GM18507 (cell line): ENCODE measurements at places on chromosomes 1 and 21.

DNA sequence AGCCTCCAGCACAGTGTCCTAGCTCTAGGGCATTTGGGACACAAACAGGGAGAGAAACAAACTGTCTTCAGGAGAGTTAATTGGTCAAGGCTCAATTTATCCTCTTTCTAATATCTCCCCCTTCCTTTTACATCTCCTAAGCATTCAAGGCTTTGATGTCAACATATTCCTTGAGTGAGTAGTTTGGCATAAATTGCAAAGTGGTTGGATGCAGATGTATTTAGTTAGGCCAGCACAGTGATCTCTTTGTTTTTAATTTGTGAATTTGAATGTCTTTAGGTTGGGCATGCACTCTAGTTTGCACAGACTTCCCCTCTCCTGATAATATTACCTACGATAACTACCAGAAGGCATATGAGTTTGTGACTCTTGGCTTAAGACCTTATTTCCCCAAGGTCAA, 12.5 kb upstream of the OLFML2B start:
- DNase-seq = no peak

GRCh38 chr1:57362480-57362879, 61.4 kb downstream of the DAB1 start:
- no peak for DNase-seq

DNA sequence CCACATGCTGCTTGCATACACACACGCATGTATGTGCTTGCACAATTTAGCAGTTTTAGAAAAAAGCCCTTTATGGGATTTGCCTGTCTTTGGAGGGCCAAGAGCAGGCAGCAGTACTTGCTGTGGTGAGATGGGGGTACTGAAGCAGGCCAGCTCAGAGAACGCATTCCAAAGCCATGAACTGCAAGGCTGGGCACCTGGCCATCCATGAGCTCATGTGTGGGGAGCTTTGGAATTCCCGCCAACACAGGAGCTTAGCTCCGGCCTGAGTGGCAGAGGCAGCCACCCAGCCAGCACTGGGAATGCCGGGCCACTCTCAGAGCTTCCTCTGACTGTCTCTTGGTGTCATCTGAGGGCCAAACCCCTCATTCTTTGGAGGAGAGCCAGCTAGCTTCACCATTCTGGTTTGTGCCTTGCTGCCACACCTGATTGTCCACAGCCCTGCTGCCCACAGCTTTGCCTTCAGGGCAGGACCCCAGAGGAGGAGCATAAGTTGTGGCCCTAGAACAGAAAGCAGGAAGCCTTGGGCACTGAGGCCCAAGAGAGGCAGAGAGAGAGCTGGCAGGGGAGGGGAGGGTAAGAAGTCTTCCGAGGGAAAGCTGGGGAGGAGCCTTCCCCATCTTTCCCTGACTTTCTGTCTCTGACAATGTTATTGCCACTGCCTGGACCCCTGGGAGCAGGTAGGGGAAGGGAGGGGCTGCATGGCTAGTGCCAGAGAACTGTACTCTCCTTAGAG, 92.1 kb upstream of the POU3F1 start:
- no peak for DNase-seq

DNA sequence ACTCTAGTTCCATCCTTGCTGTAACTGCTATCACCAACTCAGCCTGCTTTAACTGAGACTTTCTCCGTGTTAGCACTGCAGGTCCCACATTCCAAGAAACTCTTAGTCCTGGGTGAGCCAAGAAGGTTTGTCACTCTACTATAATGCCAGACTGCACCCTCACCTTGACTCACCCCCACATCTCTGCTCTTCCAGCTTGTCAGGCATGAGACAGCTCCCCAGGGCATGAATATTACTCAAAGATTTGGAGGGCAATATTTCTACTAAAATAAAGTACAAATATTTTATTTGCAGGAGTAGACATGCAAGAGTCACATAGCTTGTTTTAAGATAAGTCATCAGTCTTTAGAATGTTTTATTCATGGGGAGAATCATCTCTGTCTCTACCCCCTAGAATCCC, 110.2 kb downstream of the MATN1 start:
- DNase-seq = no peak

DNA sequence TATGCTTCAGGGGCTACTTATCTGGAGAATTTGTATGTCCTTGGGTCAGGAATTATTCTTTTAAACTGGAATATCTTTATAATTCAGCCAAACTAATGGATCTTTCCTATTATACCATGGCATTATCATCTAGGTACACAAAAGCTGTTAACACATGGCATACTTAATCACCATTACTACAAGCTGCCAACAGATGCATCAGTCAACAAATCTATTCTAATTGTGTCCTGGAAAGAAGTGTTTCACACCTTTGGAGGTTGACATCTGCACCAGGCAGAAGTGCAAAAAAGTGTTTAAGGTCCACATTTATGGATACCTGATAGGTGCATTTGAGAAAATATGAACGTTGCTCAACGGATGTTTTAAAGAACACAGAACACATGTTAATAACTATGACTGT, 470.2 kb upstream of the ADGRL2 start:
- DNase-seq = no peak

GRCh38 chr1:22166439-22166838, 23.5 kb upstream of the WNT4 start:
- no peak for DNase-seq

- no peak for DNase-seq
Observed at GRCh38 chr1:205715628-205716027, 34.4 kb downstream of the NUCKS1 start.

DNA sequence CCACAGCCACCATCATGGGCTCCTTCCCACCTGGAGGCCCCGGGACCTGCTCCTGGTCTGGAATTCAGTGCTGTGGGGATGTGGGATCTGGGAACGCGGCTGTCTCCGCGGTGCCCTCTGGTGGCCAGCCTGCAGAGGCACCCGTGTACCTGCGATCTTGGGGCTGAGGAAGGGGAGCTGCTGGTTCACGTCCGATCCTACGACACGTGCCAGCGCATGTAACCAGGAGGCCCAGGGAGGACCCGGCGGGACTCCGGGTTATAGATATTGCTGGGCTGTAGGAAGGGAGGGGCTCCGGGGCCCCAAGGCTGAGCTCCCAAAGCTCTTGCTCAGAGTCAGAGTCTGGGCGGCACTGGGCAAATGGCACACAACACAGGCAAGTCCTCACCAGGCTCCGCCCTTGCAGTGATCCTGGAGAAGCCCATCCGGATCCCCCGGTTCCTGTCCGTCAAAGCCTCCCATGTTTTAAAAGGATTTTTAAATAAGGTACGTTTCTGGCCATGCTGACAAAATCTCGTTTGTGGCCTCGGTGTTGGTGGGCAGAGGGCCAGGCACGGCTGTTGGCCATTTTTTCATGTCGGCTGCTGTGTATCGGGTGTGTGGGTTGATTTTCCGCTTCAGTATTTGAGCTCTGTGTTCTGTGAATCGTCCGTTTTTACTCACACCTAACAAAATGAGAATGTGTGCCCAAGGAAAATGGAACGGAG, 20.1 kb downstream of the FAAP20 start:
- DNase-seq = peak; percentile 43

DNA sequence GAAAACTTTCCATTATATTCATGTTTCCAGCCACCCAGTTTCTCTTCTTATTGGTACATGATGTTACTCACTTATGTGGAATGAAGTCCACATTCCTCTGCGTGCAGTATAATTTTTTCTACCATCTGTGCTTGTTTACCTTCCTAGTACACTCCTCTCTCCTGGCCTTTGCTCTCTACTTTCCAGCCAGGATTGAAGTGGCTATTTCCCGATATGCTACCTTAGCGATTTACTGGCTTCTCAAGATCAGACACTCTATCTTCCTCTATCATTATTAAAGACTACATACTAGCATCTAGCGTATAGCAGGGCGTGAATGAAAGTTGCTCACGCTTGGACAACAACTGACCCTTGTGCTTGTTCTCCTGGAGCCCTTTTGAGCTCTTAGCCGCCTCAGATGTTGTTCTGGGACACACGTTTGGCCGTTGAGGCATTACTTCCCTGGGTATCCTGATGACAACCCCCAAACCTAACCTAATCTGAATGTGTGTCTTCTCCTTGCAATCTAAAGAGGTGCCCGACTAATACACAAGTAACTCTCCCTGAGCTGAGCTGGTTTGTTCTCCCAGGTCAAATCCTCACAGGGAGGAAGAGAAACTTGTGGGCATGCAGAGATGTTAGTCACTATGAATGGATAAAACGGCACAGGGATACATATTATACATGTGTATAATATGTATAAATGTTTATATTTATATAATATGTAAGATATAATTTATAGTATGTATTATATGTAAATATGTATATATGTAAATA, 13.4 kb upstream of the MTARC2 start:
- DNase-seq = no peak
